ENCODE measurements at places on chromosomes 7 and 10.

GRCh38 chr10:130053561-130053960, 57.1 kb downstream of the C10orf143 start:
- DNase-seq = no peak

DNA sequence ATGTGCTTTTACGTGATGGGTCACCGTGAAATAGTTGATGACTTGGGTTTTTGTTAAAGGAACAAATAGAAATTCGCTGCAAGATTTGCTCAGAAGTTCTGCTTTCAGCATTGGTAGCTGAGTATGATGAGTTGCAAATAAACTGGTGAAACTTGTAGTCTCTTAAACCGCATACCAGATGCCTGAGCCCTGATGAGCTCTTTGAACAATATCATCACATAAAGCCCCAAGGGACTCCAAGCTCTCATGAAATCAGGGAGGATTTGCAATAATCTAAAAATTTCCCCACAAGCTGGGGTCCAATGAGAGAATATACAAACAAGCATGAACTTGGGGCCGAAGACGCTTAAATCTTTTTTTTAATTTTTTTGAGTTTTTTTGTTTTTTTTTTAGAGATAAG, 312.4 kb downstream of the CALN1 start:
- DNase-seq = no peak

GRCh38 chr7:70271617-70272081, 673.4 kb downstream of the AUTS2 start:
- DNase-seq = no peak

DNA sequence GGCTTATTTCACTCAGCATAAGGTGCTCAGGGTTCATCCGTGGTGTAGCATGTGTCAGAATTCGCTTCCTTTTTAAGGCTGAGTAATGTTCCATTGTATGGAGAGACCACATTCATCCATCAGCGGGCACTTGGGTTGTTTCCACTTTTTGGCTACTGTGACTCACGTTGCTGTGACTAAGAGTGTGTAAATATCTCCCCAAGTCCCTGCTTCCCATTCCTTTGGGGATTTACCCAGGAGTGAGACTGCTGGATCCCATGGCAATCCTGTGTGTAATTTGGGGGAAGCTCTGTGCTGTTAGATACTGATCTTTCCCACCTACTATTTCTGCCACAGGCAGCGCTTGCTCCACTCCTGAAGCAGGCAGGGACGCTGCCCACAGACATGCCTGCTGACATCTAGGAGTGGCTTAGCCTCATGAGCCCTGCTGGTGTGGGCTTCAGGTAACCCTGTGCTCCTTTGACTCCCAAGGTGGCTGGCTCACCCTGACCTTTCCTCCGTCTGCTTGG, 346.0 kb downstream of the FRMD4A start:
- DNase-seq = no peak

GRCh38 chr10:75599875-75600648, 168.6 kb downstream of the LRMDA start:
- no peak for DNase-seq

- peak; percentile 46 for DNase-seq
These were observed 8.7 kb downstream of the NCAPG2 start for GRCh38 chr7:158695726-158696452.

- DNase-seq = no peak
These were observed 701.3 kb downstream of the TNS3 start for GRCh38 chr7:46880508-46881196.

DNA sequence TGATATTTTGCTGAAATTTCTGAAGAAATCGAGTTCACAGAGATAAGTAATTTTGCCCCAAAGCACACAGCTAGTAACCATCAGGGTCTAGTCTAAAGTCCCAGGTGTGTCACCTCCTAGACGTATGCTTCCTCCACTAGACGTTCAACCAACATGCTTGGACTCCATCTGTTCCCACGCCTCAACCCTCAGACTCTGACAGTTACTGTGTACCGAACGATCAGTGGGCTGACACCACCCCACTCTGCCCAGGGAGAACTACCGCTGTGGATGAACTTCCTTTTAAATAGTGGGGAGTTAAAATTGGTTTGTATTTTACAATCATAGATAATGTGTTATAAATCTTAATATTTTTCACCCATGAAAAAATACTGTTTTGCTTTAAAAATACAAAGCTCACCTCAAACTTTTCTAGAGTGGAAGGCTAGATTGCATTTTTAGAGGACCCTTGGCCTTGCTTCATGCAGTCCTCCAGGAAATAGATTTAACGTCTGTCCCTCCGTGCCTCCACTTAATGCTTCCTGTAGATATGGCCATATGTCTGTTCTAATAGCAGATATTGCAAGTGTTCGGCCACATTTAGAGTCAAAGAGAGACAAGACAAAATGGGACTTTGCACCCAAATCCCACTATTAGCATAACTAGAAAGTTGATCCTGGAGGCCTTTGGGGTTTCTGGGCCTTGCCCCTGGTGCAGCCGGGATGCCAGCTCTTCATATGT, 91.4 kb upstream of the ZPBP start:
- no peak for DNase-seq

DNA sequence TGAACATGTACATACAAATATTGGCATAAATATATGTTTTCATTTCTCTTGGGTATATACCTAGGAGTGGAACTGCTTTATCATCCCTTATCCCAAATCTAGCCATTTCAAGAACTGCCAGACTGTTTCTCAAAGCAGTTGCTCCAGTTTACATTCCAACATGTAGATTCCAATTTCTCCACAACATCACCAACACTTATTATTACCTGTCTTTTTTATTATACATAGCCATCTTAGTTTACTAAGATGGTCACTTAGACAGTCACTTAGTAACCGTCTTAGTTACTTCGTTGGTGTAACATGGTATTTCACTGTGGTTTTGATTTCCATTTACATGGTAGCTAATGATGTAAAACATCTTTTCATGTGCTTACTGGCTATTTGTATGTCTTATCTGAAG, 82.7 kb downstream of the ZFAND4 start:
- no peak for DNase-seq

GRCh38 chr7:6575281-6576023, 1.8 kb upstream of the ZDHHC4 start:
- DNase-seq = no peak

- no peak for DNase-seq
These were observed 73.8 kb upstream of the PRLHR start for GRCh38 chr10:118669020-118669791.

All from CD8-positive, alpha-beta T cell (primary cell).